ENCODE measurements at places on chromosomes 6 and 20.

DNA sequence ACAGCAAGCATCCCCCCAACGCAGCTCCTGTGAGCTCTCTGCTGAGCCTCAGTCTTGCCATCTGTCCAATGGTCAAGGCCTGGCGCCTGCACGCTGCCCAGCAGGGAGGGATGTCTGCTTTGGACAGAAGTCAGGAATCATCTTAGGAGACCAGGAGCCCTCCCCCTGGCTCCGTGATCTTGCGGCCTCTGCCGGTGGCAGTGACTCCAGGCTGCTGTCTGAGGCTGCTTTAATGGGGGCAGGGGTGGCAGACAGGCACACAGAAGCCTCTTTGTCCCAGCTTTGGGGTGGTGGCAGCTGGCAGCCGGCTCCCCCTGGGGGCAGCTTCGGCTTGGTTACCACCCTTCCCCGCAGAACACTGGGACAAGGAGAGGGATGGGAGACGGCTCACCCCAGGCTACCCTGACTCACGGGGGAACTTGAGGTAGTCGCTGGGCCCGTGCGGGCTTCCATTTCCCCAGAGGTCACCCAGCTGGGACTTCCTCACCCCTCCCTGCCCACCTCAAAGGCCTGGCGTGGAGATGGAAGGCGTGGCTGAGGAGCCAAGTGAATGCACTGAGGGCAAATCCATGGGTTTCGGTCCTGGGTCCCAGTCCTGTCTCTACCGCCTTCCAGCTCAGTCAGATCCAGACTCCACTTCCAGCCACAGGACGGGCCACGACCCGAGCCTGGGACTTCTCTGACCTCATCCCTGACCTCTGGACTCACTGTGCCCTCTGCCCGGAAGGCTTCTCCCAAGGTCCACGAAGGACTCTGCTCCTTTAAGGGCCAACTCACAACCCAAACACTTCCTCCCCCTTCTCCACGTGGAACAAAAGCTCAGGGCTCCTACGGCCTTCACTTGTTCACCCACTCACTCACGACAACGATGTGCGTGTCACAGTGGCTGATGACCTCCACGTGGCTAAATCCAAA lies 14.8 kb downstream of the PEDS1 start:
- DNase-seq = no peak

GRCh38 chr6:163333701-163334663 lies 80.5 kb upstream of the QKI start:
- no peak for DNase-seq

DNA sequence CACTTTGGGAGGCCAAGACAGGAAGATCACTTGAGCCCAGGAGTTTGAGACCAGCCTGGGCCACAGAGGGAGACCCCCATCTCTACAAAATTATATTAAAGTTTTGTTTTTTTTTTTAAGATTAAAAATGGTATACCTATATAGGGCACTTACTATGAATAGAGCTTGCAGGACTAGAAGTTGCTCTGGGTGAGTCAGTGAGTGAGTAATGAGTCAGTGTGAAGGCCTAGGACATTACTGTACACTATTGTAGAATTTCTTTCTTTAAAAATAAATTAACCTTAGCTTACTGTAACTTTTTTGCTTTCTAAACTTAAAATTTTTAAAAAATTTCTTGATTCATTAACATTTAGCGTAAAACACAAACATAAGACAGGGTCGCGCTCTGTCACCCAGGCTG lies 29.7 kb downstream of the STK35 start:
- no peak for DNase-seq

GRCh38 chr20:50338479-50339391 lies 148.1 kb downstream of the CEBPB start:
- no peak for DNase-seq

DNA sequence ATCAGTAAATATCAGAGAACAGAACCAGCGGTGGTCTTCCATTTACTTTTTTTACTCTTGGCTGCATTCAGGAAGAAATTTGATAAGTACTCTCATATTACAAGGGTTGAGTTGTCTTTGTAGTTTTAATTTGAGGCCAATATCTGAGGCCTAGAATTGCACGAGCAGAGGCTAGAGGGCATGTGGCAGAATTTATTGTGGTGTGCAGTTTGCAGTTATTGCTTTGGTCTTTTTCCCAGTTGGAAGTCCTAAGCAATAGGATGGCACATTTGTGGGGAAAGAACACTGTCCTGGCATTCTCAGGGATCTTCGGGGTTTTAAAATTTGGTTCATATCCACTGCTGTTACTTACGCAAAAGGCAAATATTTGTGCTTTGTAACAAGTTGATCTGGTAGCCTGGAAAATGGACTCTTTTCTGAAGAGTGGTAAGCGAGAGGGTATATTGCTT lies 66.0 kb downstream of the CTNNBL1 start:
- DNase-seq = no peak
